Stimulated activated CD4-positive, alpha-beta T cell treated with anti-CD3 and anti-CD28 coated beads, Interleukin-1b, Interleukin-23, amount 100 ng/mL, for 24 hours (primary cell): ENCODE measurements at places on chromosomes 13 and 19.
A peak's percentile ranks its signal among the peaks of the same experiment; 100 is the strongest.

GRCh38 chr13:45548281-45548680 lies 67.3 kb downstream of the ERICH6B start:
- no peak for DNase-seq

- no peak for DNase-seq
Measured at GRCh38 chr13:20295956-20296355, 63.8 kb upstream of the GJB6 start.

- no peak for DNase-seq
Measured at GRCh38 chr13:51643882-51644281, 59.6 kb downstream of the WDFY2 start.

DNA sequence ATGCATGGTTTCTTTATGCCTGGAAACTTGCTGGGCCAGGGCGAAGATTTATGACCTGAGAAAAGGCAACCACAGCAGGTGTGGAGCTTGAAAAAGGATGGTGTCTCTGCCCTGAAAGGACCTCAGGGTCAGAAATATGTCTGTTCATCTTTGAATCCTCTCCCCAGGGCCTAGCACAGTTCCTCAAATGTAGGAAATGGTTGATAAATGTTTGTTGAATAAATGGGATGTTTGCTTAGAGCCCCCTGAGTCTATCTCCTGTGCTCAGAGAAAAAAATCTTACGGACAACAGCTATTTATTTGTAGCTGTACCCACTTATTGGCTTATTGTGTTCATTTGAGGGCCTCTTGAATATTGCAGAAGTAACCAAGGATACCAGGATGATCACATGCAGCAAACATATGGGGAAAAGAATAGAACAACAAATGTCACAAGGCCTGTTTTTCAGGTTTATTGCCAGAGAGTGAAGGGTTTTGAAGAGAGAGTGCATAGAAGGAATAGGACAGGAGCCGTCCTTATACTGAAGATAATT lies 114.5 kb downstream of the KLF5 start:
- DNase-seq = no peak

DNA sequence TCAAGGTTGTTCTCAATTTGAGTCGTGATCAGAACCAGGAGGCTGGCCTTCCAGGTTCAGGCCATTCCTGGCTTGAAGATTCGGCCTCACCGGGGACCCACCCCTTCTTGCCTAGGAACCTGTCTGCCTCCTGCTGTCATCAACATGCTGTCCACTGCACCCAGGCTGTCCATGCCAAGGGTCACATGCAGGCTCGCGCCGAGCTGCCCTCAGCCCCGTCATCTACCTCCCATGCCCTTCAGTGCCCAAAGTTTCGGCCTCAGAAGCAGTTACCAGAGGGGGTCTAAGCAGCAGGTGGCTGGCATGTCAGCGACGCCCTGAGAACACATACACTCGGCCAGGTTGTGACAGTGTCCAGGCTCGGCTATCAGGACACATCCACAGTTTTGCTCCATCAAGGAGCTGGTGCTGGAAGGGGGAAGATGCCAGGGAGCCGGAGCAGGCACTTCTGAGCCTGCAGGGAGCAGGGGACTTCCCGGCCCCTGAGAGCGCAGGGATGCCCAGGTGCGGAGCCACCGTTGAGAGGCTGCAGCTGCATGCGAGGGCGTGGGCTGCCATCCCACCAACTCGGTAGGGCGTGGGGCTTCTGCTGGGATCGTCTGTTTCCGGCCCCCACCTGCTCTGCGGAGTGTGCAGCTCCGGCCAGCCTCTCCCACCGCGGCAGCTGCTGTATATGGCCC lies 590.9 kb upstream of the SLITRK5 start:
- no peak for DNase-seq

DNA sequence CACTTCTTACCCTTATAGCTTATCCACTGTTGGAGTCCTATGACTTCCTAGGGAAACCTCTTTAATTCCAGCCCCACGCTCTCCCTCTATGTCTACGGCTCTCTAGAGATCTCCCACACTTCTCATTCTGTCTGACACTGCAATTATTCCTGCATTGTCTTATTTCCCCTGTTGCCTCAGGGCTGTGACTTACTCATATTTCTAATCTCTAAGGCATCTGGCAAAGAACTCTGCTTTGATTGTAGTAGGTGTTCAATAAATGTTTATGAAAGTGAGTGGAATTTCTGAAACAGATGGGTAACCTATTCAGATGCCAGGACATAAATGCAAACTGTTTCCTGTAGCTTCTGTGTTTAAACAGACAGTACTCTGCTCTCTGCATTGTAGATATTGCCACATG lies 102.4 kb upstream of the SERTM1 start:
- DNase-seq = no peak

GRCh38 chr13:44218501-44219240 lies 155.0 kb upstream of the SERP2 start:
- DNase-seq = no peak

GRCh38 chr19:11995174-11995573 lies 30.3 kb downstream of the ZNF763 start:
- DNase-seq = no peak

DNA sequence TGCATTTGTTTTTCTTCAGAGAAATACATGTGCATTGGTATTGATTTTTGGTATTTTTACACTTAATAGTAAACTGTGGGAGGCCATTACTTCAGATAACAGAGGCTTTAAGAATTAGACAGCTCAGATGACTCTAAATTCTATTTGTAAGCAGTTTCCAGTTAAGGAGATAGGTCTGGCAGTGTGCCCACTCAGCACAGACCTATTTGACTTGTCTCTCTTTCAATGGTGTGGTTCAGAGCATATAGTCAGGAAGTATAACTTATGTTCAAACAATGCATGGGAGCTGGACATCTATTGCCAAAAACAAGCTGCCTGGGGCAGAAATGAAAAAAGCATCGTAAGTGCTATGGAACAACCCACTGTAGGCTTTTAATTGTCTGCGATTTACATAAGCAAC lies 370.7 kb downstream of the HS6ST3 start:
- DNase-seq = no peak

- no peak for DNase-seq
Measured at GRCh38 chr19:1377965-1378785, 5.5 kb upstream of the NDUFS7 start.

DNA sequence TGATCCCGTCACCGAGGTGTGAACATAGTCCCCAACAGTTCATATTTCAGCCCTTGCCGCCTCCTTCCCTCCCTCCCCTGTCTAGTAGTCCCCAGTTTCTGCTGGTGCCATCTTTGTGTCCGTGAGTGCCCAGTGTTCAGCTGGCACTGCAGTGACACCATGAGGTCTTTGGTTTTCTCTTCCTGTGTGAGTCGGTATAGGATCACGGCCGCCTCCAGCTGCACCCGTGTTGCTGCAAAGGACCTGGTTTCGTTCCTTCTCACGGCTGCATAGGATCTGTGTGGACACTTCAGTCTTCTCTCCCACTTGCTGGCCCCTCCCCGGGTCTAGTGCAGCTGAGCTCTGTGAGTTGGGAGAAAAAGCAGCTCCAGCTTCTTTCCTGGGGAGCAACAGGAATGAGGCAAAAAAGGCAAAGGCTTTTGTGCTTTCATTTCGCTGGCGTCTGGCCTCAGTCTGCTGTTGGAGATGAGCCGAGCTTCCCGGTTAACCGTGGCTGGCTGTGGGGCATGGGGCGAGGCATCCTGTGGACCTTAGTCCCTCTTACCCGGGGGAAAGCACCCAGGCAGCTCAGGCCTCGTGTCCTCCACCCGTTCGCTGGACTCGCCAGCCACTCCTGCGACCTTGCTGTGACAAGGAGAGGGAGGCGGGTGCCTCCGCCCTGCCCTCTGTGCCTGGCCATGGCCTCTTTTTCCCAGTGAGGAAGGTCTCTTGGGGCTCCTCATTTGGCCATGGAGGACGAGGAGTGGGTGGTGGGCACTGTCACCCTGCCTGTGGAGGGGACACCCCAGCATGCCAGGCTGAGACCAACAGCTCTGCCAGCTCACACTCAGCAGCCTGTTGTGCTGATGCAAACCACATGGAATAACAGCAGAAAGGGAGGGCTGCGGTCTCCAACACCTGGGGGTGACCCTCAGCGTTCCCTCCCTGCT lies 196.5 kb downstream of the TEX29 start:
- DNase-seq = no peak

- DNase-seq = no peak
Measured at GRCh38 chr13:23515116-23515515, 55.1 kb upstream of the TNFRSF19 start.

- DNase-seq = no peak
Measured at GRCh38 chr13:98389319-98389718, 187.6 kb downstream of the STK24 start.

GRCh38 chr13:74871369-74872070 lies 610.4 kb downstream of the TBC1D4 start:
- no peak for DNase-seq

GRCh38 chr19:15516363-15516762 lies 8.0 kb downstream of the CYP4F22 start:
- DNase-seq = no peak

GRCh38 chr19:5293612-5294378 lies 46.8 kb downstream of the PTPRS start:
- DNase-seq = no peak

DNA sequence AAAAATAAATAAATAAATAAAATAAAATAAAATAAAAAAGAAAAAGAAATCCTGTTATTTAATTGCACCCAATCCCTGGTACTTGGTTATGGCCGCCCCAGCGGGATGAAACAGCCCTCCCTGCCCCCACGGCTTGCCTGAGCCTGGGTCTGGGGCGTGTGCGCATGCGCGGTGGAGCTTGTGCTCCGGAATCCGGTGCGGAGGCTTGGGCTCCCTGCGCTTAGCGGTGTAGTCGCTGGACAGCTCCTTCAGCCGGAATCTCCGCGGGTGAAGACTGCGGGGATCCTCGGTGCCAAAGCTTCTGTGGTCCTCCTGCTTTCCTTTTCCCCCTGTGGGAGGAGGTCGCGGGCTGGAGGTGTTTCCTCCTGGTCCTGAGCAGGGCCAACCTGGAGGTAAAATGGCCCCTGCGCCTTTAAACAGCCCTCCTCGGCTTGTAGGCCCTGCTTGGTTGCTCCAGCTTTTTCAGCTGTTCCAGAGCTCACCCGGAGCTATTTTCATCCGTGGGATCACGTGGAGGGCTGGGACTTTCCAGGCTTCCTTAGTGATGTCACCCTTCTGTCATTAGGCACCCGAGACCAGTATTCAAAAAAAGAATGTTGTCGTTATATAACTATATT lies at the start of gene PLA2G4C:
PLA2G4C (minus strand) TSS at position 468 of the 617 bp plus-strand sequence. CDS start 4,288 bp downstream, outside the sequence.
- peak; percentile 77 for DNase-seq

- no peak for DNase-seq
Measured at GRCh38 chr19:13053761-13054625, 48.7 kb downstream of the LYL1 start.

DNA sequence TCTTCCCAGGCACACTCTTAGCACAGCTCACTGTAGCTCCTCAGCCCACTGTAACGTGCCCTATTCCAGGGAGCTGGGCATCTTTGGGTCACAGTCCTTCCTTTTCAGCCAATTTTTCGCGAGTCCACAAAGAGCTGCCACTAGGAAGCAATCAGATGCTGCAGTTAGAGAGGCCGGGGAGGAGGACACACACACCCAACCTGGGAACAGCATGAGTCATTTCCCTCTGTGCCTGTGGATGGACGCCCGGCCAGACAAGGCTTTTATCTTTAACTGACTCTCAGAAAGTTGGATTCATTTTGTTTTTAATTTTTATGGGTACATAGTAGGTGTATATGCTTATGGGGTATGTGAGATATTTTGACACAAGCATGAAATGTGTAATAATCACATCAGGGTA lies 918.6 kb downstream of the UQCRFS1 start:
- DNase-seq = no peak

GRCh38 chr13:55577082-55577846 lies 1563.5 kb upstream of the PRR20A start:
- DNase-seq = no peak

GRCh38 chr19:45848922-45849321 lies 14.0 kb downstream of the SYMPK start:
- DNase-seq = no peak

DNA sequence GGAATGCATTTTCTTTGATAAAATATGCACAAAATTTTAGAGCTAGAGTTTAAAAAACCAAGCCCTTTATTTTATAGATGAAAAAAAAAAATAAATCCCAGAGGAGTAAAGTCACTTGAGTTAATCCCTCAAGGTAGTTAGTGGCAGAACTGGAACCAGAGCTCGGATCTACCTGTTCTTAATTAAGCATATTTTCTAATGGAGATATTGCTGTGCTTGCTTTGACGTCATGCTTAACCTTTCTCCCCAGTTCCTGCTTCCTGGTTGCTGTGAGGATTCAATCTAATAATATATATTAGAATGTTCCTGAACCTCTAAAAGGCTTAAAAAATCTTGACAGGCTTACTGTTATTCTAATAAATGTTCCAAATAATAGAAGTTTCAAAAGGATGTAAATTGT lies 300.6 kb upstream of the KLF12 start:
- DNase-seq = no peak

GRCh38 chr13:108349269-108349668 lies 79.8 kb downstream of the TNFSF13B start:
- DNase-seq = no peak
